ENCODE measurements at places on chromosomes 7 and 10. TPM values are rescaled to one million over a fixed set of nuclear protein-coding genes. Genes with fewer than 3 reads are reported as not detected.

DNA sequence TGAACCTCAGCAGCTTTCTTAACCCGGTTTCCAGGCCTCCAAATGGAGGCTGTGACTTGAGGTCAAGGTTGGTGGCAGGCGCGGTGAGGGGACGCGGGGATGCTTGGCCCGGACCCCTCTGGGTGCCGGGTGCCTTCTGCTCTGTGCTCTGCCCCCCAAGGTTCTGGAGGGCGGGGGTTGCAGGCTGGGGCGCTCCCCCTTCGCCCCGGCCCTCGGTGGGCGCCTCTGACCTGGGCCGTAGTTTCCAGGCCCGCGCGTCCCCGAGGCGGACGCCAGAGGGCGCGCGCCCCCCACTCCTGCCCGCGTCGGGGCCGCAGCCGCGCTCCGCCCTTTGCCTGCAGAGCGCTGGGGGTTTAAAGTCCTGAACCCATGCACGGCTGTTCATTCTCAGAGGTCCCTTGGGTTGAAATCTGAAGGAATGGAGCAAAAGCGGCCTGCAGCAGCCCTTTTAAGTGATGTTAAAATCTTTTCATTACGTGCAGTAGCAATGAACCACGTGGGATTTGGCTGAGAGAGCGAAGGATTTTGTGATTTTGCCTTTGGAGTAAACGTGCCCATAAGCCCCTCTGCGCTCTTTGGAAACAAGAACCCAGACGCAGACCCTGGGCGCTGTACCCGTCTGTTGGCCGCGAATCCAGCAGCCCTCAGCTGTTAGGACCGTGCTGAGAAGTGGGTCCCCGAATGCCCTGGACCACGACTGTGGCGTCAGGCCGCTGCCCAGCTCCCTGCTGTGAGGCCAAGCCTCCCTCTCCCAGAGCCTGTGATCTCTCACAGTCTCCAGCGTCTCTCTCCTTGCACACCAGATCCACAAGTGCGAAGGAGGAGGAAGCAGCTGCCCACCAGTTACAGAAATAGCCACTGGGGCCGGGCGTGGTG is 135.0 kb downstream of the ACTR3B start:
- DNase-seq, result no peak

DNA sequence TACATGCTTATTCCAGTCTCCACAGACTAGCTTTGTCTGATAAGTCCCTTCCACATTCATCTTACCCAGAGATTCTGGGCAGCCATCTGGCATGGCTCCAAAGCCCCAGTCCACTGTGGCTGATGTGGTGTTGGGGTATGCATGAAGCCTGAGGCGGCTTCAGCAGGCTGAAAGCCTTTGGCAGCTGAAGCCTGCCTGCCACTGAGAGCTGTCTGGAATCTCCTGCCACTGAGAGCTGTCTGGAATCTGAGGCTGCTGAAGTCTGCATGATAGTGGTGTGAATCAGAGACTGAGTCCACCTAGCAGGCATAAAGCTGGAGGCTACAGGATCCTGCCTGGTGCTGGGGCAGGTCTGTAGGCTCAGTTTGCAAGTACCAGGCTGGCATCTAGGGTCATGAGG is 87.1 kb downstream of the DYNC1I1 start:
- no peak for DNase-seq

DNA sequence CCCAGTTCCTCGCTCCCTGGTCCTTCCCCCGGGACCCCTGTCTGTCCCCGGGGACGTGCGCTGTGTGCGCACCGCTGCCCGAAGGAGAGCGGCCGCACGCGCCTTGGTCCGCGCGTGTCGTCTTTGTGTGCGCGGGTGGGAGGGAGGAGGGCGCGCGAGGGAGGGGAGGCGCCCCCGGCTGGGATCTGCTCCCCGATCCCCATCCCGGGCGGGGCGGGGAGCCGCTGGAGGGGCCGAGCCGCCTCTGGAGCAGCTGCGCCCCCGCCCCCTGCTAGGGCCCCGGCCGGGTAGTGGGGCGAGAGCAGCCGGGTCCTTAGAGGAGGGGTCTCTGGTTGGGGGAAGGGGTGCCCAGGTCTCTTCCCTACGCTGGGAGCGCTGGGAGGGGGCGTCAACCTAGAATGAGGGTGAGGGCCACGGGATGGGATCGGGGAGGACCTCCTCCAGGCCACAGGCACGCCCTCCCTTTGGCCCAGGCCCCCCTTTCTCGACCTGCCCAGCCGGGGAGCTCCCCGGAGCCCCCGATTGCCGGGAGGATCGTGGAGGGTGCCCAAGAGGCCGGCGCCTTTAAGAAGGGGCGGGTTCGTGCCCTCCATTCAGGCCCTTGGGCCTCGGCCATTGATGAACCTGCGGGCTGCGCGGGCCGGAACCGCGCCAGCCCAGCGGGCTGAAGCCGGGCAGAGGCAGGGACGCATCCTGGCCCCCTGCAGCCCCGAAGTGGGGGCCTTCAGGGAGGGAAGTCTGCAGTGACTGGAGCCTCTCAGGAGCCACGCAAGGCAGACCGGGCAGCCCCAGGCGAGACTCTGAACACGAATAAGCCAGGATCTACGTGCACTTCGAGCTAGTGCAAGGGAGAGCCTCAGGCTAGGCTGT is 678 bp downstream of the SH2B2 start:
- no peak for DNase-seq

The COMMD3 gene
- total RNA-seq, result 19.7 TPM

The NRF1 gene
- total RNA-seq, result 23.7 TPM

- DNase-seq, result no peak
These were observed 148.8 kb upstream of the NPY start for GRCh38 chr7:24135003-24135817.

The CHAT gene
- not detected for total RNA-seq

DNA sequence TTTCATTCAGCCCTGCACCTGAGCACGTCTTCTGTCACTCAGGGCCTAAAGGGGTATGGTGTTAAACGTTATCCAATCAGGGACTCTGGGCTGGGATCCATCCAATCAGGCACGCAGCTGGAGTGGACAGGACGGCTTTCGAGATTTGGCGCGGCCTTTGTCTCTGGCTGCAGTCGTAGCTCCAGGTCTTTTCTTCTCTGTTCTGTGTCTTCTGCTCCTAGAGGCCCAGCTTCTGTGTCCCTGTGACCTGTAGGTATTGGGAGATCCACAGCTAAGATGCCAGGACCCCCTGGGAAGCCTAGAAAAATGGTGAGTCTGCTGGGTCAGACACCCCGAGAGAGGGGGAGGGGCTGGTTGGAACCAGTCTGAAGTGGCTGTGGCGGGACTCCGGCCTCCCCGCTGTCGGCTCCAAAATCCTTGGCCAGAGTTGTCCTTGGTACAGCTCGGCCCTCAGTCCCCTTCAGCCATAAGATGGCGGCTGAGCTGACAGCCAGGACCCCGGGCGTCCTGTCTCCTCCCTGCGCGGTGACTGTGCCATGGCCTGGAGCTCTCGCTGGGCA is 11.7 kb upstream of the ZNF680 start:
- DNase-seq, result peak; percentile 45

- no peak for DNase-seq
These were observed 103.9 kb upstream of the TNS3 start for GRCh38 chr7:47685712-47686376.

GRCh38 chr10:73926152-73926764 is 15.3 kb downstream of the PLAU start:
- DNase-seq, result no peak

GRCh38 chr7:99380032-99380822 is 5.7 kb downstream of the ARPC1B start:
- no peak for DNase-seq

GRCh38 chr7:40544221-40544723 is 409.5 kb downstream of the SUGCT start:
- DNase-seq, result no peak

DNA sequence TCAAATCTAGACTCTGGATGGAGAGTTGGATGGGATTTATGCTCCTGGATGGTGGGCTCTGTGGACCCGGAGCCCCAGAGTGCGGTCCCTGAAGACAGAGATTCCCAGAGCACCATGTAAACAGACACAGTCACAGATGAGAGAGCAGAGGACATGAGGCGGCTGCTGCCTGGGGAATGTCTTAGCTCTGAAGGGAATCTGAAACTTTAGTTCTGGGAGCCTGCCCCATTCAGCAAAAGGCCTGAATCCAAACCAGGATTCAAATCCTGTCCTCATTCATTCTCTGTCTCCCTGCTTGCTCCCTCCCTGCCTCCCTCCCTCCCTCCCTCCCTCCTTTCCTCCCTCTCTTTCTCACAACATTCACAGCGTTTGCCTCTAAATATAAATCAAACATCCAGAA is 49.5 kb upstream of the CALD1 start:
- no peak for DNase-seq

- no peak for DNase-seq
These were observed 26.1 kb downstream of the NOM1 start for GRCh38 chr7:156975620-156976019.

The DLD gene
- total RNA-seq, result 37.7 TPM

DNA sequence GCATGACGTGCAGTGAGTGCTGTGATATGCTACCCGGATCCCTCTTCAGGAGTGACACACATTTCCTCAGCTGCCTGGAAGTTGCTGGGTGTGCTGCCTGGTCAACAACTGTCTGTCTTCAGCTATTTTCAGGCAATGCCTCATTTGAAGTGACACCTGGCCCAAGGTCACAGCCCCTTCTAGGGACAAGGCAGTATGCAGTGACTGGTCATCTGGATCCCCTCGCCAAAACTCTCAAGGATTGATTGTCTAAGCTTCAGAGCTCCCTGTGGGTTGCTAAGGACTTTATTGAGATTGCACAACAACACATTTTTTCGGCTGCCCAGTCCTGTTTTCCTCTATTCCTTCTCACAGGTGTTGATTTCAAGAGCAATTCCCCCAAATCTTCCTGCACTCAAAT is 108.8 kb downstream of the GNAI1 start:
- no peak for DNase-seq

GRCh38 chr10:1048349-1048731 is 579 bp downstream of the IDI1 start:
- DNase-seq, result no peak
